ENCODE measurements at places on chromosomes 6 and 20.
A peak's percentile ranks its signal among the peaks of the same experiment; 100 is the strongest.

GRCh38 chr20:44967207-44967807 is 995 bp downstream of the STK4 start:
- no peak for DNase-seq

- DNase-seq, result no peak
Observed at GRCh38 chr6:151175662-151176445, 63.9 kb upstream of the AKAP12 start.

- DNase-seq, result peak; percentile 32
Observed at GRCh38 chr6:66508433-66508832, 801.4 kb upstream of the EYS start.

DNA sequence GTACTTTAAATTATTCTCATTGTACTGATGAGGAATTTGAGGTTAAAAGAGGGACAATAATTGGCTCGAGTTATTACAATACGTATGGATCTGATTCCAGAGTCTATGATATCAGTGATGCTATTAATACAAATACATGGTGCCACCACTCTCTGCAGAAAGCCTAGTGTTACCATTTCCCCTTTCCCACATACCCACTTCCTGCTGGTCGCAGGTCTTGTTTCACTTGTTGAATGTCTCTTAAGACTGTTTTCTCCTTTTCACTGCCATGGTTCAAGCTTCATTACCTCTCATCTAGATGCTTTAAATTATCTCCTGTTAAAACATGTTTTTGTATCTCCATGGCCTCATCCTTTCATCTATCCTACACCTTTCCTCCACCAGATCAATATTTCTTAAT is 62.0 kb downstream of the FHL5 start:
- no peak for DNase-seq

DNA sequence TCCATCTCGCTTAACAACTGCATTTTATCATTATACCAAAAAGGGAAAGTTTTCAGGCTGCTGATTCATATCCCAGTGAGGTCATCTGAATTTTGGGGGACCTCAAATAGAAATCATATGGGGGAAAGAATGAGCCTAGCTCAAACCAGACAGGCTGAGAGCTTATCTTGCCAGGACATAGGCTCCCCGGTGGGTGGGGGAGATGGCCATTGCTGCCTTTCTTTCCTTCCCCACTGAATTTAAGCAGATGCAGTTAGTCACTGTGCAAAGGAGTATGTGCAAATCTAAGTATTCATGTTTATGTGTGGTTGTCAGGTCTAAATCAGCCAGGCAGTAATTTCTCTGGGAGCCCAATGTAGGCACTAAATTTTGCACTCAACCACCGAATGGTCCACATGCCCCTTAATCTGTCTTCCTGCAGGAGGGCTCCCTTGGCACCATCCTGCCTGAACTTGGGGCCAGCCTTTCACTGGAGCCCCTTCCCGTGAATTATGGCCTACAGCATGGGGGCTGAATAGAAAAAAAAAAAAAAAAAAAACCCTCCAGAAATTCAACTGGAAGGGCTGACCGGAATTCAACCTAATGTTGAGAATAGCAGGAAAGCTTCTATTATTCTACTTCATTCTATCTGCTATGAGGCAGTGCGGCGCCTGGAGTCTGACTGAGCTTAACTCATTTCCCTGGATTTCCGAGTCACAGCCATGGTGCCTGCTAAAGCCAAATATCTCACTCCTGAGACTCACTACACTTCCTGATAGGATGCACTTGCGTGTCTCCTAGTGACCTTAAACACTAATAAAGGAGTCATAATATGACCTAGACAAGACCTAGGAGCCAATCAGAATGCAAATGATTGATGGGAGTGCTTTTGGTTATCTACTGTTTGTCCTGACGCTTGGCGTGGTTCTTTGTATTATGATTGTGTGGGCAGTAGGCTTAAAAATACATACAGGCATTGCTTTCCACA is 161.5 kb upstream of the HEY2 start:
- peak; percentile 80 for DNase-seq
